ENCODE measurements at places on chromosomes 13 and 19.

GRCh38 chr19:31575846-31576335, 226.7 kb upstream of the TSHZ3 start:
- no peak for DNase-seq

DNA sequence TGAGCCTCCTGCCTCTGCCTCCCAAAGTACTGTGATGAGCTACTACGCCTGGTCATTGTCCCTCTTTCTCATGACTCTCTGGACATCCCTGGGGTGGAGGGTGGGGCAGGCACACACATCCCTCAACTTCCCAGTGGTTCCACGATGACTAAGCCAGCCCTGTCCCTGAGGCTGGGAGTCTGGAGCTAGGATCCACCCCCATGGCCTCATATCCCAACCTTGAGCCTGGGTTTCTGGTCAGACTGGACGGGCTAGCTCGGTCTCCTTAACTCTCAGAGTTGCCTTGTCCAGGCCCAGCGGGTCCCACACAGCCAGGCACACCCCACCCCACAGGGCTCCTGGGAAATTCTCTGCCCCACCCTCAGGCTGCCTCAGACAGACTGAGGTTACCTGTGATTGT, 19.6 kb downstream of the IER2 start:
- no peak for DNase-seq

DNA sequence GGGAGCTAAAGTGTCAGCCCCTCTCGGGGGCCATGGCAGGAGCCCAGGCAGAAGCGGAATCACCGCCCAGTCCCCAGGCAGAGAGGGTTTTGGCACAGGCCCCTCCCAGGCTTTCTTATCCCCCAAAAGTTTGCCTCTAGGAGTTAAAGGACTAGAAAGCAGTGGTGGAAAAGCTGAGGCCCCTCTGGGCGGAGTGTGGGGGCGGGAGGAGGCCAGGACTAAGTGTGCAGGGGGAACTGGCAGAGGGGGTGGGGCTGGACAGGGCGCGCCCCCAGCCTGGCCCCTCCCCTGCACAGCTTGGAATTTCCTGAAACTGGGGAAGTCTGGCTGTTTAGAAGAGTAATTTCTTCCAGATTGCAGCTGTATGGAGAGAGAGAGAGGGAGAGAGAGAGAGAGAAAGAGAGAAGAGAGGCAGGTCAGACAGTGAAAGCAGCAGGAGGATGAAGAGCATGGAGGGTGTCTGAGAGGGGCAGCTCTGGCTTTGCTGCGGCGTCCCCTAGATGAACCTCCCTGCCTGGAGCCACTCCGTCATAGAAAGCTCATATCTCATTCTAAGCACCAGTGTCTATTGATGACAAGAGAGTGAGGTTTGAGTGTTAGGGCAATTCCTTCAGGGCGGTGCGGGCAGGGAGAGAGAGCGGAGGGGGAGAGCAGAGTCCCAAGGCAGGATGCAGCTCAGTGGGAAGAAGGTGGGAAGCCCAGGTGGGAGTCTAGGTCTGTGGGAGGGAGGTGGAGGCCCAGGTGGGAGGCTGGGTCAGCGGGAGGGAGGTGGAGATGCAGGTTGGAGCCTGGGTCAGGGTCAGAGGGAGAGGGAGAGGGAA, at the start of gene CDC42EP5:
Gene CDC42EP5, minus strand, starts transcription at position 226 of the 821 bp plus-strand sequence. CDS start 7,749 bp downstream, outside the sequence.
- DNase-seq = no peak

DNA sequence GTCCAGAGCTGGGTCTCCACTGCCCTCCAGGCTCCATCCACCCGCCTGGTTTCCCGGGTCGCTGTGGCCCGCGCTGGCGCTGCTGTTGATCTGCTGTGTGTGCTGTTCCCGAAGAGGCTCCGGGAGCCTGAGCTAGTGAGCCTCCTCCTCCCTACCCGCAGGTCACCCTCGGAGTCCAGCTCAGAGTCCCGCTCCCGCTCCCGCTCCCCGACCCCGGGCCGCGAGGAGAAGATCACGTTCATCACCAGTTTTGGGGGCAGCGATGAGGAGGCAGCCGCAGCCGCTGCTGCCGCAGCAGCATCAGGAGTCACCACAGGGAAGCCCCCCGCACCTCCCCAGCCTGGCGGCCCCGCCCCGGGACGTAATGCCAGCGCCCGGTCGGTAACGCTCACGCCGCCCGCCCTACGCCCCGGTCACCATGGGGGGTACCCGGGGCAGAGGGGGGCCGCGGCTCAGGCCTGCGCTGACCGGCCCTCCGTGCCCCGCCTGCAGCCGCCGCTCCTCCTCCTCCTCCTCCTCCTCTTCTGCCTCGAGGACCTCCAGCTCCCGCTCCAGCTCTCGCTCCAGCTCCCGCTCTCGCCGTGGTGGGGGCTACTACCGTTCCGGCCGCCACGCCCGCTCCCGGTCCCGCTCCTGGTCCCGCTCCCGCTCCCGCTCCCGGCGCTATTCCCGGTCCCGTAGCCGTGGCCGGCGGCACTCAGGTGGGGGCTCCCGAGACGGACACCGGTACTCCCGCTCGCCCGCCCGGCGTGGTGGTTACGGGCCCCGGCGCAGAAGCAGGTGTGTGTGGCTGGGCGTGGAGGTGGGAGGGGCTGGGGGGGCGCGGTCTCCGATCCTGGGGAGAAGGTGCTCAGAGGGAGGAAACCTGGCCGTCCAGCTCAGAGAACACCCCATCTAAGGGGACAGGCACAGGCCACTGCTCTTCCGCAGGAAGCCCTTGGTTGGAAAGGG, 12.2 kb downstream of the ZNF296 start:
- no peak for DNase-seq

GRCh38 chr19:49407079-49407478, 16.2 kb downstream of the PTH2 start:
- no peak for DNase-seq

DNA sequence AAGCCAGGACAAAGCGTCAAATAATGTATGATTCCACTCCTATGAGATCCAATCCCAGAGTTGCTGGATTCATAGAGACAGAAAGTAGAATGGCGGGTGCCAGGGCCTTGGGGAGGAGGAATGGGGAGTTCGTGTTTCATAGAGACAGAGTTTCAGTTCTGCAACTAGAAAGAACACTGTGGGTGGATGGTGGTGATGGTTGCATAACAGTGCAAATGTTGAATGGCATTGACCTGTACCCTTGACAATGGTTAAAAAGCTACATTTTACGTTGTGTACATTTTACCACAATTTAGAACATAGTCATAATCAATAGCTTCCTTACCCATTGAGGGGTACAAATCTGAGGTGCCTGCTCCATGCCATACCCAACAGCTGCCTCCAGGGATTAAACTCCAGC, 33.4 kb downstream of the MBD3L2B start:
- DNase-seq = no peak

Data from DMS 273 treated with DMSO at 0.1 percent for 48 hours (cell line).